ENCODE measurements at places on chromosomes 1 and 21. TPM values are rescaled to one million over a fixed set of nuclear protein-coding genes. Genes with fewer than 3 reads are reported as not detected.

GRCh38 chr1:109740615-109741373, at the start of gene GSTM3:
TSS of gene GSTM3 (minus strand) at chr1:109741038. CDS start at chr1:109740287, 751 bp downstream.
- DNase-seq: no peak

DNA sequence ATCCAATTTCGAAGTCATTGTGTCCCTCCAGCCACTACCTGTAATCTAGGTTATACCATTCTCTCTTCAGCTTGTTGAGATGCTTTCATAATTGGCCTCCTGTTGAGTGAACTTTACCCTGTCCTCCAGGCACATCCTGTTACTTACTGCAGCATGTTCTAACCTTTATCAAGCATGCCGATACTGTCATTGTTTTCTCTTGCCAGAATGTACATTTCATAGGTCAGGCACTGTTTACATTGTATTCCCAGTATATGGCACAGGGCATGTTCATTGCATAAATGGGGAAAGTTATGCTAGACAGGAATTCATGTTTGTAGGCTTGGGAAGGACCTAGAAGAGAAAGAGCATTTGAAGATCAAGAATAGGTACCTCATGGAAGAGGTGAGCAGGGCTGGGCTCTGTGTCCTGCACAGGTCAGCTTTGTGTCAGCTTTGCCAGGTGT, 10.2 kb downstream of the CXADR start:
- DNase-seq: no peak

DNA sequence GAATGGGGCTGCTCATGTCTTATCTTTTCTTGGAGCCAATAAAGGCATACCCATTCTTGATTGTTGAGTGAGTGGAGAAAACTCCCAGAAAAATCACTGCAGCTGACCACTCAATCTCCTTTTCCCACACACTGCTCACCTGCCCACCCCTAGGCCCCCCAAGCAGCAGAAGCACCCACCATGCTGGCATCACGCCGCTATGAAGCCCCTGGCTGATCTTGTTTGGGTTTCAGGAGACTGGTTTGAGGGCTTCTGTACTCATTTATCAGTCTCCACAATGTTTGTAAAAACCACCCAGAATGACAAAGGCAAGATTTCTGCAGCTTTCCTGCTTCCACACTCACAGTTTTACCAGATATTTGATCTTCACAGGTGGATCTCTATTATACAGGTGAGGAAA, 33.5 kb upstream of the ATP2B4 start:
- no peak for DNase-seq

DHRS3 gene
- total RNA-seq: 229 TPM

GRCh38 chr1:234096161-234096770, 191.8 kb downstream of the SLC35F3 start:
- DNase-seq: no peak

- DNase-seq: no peak
These were observed 11.6 kb downstream of the DPYD start for GRCh38 chr1:97909266-97909665.

GRCh38 chr1:207997486-207998268, 86.8 kb upstream of the CD34 start:
- peak; percentile 58 for DNase-seq

- no peak for DNase-seq
These were observed 31.8 kb downstream of the GNG4 start for GRCh38 chr1:235617808-235618207.

FCRL6 gene
- total RNA-seq: not detected

GRCh38 chr1:118907466-118907865, 80.7 kb downstream of the TBX15 start:
- no peak for DNase-seq

PCP4L1 gene
- total RNA-seq: not detected

GRCh38 chr1:224804220-224804619, 125.3 kb upstream of the DNAH14 start:
- DNase-seq: no peak

JMJD4 gene
- total RNA-seq: 63.4 TPM

DNA sequence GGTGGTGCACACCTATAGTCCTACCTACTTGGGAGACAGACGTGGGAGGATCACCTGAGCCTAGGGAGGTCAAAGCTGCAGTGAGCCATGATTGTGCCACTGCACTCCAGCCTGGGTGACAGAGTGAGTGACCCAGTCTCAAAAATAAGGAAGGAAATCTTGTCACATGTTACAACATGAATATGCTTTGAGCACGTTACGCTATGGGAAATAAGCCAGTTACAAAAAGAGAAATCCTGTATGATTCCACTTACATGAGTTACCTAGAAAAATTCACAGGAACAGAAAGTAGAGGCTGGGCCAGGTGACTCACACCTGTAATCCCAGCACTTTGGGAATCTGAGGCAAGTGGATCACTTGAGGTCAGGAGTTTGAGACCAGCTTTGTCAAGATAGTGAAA, 6.7 kb upstream of the PADI6 start:
- no peak for DNase-seq

OR13G1 gene
- not detected for total RNA-seq

GRCh38 chr1:86218859-86219258, 62.3 kb upstream of the COL24A1 start:
- DNase-seq: no peak

GRCh38 chr21:20800106-20800505, 198.1 kb upstream of the NCAM2 start:
- no peak for DNase-seq

DNA sequence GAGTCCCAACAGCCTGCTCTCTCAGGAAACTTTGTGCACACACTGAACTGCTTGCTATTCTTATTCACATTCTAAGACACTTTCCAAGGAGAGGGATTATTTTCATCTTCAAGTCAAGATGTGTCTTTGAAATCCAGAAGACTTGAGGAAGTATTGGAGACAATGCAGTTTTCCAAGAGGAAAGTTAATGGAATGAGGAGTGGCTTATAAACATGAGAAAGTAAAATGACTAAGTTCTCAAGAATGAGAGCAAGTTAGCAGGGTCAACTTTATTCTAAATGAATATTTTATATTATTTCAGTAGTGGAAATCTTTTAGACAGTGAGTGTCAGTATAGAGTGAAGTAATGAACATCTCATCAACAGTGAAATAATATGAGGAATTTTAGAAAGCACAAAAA, 1239.3 kb downstream of the MRPL39 start:
- DNase-seq: no peak

- DNase-seq: no peak
These were observed 896.3 kb downstream of the TTLL7 start for GRCh38 chr1:83102630-83103071.

- no peak for DNase-seq
These were observed 33.3 kb downstream of the PUM1 start for GRCh38 chr1:31032266-31032665.

DNA sequence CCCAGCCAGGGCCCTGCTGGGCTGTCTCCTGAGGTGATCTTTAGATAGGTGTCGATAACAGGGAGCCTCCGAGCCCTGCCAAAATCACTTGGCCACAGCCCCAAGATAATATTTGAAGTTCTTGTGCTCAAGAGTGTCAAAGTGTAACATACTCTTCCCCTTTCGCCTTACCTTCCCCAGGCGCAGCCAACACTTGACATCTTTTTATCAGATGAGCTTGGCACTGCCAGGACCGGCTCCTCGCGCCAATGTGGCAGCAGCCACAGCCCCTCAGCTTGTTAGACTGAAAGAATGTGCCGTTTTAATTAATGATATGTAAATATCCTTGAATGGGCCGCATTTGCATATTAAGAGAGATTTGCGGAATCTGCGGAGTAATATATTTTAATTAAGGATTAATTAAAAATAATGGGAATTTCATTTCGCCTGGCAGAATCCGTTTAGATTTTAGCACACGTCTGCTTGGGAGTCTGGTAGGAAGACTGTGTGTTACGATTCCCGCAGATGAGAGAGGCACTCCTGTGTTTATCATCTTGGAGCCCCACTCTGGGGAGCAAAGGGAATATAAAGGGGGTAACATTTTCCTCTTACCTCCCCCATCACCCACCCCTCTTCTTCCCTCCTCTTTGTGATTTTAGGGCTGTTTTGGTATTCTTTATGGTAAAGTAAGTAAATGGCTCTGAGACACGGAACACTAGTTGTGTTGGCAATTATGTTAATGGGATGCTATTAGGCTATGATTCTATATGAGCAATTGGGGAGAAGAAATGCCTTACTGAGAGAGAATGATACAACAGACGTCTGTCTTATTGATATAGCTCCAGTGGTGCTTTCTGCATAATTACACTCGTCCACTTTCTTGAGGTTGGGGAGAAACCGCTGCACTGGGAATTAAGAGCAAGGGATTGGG, 109.8 kb downstream of the PBX1 start:
- DNase-seq: no peak

DNA sequence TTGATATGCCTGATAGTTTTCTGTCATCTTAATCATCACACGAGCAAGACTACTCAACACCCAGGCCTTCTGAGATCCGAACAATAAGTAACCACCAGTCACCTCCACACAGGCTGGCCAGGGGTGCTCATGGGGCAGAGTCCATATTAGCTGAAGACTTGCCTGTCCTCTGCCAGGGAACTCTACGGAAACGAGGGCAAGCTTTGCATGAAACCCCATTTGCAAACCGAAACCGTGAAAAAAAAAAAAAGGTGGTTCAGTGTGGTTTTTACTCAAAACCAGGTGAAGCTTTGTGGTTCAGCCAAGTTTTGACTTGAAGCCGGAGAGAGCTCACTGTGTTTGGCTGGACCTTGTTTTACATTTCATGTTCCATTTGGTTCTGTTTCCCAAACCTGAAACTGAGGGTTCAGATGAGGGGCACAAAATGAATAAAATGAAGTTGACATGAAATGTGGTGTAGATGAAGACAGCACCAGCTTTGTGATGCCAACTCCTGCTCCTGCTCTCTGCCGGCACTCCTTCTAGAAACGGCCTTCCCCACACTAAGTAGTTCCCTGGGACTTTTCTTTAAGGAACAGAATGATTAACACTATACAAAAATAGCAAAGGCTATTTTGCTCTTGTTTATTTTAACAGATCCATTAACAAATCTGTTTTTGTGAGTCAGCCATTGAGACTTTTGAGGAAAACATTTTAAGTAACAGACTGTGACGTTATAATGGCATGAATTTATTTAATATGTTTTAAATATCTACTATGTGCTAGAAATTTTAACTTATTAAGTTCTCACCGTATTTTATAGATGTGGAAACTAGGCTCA, 74.7 kb downstream of the RUNX1 start:
- DNase-seq: no peak

DNA sequence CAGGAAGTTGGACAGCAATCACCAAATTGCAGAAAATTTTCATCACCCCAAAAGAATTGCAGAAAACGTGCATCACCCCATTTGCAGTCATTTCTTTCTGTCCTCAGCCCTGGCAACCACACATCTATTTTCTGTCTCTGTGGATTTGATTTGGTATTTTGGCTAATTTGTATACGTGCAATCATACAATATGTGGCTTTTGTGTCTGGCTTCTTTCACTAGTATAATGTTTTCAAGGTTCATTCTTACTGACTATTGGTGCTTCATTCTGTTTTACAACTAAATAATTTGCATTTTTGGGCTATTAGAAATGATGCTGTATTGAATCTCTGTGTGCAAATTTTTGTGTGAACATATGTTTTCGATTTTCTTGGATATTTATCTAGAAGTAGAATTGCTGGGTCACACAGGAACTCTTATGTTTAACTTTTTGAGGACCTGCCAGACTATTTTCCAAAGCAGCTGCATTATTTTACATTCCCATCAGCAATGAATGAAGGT, 24.8 kb upstream of the PRDM2 start:
- no peak for DNase-seq

OR2L3 gene
- not detected for total RNA-seq

DNA sequence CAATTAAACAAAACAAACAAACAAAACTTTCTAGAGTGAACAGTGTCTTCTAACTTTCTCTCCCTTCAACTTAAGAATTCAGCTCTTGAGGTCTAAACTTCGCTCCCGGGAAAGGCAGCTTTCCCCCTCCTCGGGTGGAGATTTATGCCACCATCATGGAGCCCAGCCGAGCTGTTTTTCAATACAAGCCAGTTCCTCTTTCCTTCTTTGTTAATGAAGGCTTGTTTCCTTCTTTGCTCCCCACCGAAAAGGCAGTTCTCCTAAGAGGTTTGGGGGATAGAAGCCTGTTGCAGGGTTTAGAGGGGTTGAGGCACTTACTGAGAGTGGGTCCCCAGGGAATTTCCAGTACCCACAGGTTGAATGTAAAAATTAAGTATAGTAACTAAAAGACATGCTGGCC, 26.5 kb downstream of the OLIG1 start:
- DNase-seq: no peak
